Activated B cell treated with CpG ODN at 0.5 μM for 24 hours (primary cell): ENCODE measurements at places on chromosomes 12 and 14. TPM values are rescaled to one million over a fixed set of nuclear protein-coding genes. Genes with fewer than 3 reads are reported as not detected.

DNA sequence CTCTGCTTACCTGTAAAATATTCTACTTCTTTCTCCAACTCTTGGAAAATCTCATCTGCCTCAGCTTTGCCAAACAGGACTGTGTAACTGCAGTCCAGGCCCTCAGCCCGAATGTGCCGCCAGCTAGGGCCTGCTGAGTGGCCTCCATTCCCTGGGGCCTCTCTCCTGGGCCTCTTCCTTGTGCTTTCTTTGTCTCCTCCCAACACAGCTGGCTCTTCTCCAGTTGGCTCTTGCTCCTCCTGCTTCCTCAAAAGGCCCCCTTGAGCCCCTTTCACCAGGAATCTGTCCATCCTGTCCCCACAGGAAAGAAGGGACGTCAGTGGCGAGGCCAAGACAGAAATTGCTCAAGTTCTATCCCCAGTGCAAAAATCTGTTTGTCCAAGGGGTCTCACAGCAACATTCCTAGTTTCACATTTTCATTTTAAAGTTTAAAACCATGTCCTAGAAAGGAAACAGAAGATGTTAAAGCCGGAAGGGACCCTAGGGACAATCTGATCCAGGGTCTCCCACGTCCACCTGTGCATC, 713 bp downstream of the ALKBH2 start:
- H3K27ac ChIP-seq, result peak overlapping the region; percentile 92
- DNase-seq, result no peak
- no peaks in the 10 kb centered on the region for H3K27me3 ChIP-seq
- peaks cover 30% of the 10 kb centered on the region for H3K4me1 ChIP-seq

- H3K4me3 ChIP-seq, result no peak overlapping the region
- H3K27me3 ChIP-seq, result peaks cover 7% of the 10 kb centered on the region
- H3K36me3 ChIP-seq, result no peaks in the 10 kb centered on the region
- H3K27ac ChIP-seq, result no peak overlapping the region
- DNase-seq, result no peak
These were observed 5.0 kb downstream of the BEST3 start for GRCh38 chr12:69694123-69694522.

GRCh38 chr12:19510461-19510860, 71.2 kb downstream of the AEBP2 start:
- H3K27ac ChIP-seq, result no peak overlapping the region
- peaks cover 54% of the 10 kb centered on the region for H3K36me3 ChIP-seq
- H3K4me3 ChIP-seq, result no peak overlapping the region

The LGR5 gene
- total RNA-seq, result not detected in 2 replicates

DNA sequence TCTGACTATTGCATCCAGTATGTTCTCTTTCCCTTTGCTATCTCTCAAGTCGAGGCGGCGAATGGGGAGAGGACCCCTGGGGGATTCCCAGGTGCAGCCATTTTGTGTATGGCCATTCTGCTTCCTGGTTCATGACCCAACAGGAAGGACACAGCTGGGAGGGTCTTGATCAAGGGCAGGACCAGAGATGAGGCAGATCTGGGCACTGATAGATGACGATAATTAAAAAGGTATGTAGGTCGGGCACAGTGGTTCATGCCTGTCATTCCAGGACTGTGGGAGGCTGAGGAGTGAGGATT, 73.9 kb downstream of the EID3 start:
- no peaks in the 10 kb centered on the region for H3K36me3 ChIP-seq
- H3K27me3 ChIP-seq, result peaks cover 4% of the 10 kb centered on the region
- peaks cover 15% of the 10 kb centered on the region for H3K4me1 ChIP-seq

DNA sequence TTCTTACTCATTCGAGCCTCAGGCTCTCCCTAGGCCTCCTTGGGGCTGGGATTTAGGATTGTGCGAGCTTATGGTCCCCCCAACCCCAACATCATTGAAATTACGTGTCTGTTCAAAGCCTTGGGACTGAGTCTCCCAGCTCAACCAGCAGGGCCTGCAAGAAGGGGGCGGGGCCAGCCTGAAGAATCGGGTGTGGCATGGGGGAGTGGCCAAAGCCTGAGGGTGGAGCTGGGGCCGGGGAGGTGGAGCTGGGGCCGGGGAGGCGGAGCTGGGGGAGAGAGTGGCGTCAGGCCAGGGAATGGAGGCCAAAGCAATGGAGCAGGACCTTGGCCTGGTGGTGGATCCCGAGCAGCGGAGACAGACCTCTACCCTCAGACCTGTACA, 24.3 kb upstream of the HSPB8 start:
- no peak for DNase-seq
- H3K4me1 ChIP-seq, result no peaks in the 10 kb centered on the region
- H3K36me3 ChIP-seq, result no peaks in the 10 kb centered on the region
- peaks cover 16% of the 10 kb centered on the region for H3K27me3 ChIP-seq
- H3K4me3 ChIP-seq, result no peak overlapping the region

The CAPS2 gene
- total RNA-seq, result 3.1 and 3.8 TPM in 2 replicates

DNA sequence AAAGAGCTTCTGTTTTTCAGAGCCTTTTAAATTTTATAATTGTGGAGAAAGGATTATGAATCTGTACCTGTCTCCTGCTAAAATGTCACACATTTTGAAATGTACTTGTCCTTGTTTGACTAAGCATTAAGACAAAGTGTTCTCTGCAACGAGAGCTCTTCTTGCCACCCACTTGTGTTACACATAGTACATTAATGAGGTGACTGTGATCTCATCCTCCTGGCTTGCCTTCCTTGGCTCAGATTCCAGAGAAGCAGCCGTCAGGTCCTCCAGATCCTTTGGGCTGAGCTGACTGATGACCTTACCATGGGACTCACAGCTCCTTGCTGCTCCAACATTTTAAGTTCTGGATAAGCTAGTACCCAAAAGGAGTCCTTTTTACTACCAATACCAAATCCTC, 81.4 kb downstream of the BBS10 start:
- H3K4me1 ChIP-seq, result no peaks in the 10 kb centered on the region
- no peak overlapping the region for H3K27ac ChIP-seq
- no peak overlapping the region for H3K4me3 ChIP-seq
- H3K27me3 ChIP-seq, result peaks cover 16% of the 10 kb centered on the region

The DNAJC22 gene
- total RNA-seq, result not detected in 2 replicates

The KCNK10 gene
- total RNA-seq, result 0.07 and 0.13 TPM in 2 replicates

DNA sequence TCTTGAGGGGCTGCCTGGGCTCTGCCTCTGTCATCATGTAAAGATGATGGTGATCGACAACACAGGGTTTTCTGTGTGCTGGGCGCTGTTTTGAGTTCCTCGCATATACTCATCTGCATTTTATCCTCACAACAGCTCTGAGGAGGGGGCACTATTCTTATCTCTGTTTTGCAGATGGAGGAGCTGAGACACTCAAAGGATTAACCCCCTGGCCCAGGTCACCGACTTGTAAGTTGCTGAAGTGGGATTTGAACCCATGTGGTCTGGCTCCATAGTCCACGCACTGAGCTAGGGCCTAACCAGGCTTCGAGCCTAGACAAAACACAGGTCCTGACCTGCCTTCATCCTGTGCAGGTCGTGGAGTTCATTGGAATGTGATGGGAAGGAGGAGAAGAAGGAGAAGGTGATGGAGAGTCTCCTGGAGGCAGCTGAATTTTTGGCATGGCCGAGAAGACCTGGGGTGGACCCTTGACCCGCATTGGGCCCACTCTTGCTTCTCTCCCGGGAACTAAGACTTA, 140.0 kb downstream of the ASCL4 start:
- H3K36me3 ChIP-seq, result no peaks in the 10 kb centered on the region
- peaks cover 55% of the 10 kb centered on the region for H3K27me3 ChIP-seq
- H3K4me1 ChIP-seq, result peaks cover 9% of the 10 kb centered on the region
- no peak overlapping the region for H3K4me3 ChIP-seq

The INHBC gene
- 0.10 TPM in 1 of 2 replicates, not detected in the other for total RNA-seq

GRCh38 chr12:13061377-13061776, 17.2 kb downstream of the FAM234B start:
- H3K27me3 ChIP-seq, result no peaks in the 10 kb centered on the region
- H3K36me3 ChIP-seq, result peaks cover 53% of the 10 kb centered on the region
- H3K27ac ChIP-seq, result no peak overlapping the region
- H3K4me3 ChIP-seq, result no peak overlapping the region
- no peak for DNase-seq

The SLC10A1 gene
- total RNA-seq, result not detected in 2 replicates

The VPS37B gene
- total RNA-seq, result 51.4 and 54.1 TPM in 2 replicates

The GPR137C gene
- 0.05 and 0.16 TPM in 2 replicates for total RNA-seq

DNA sequence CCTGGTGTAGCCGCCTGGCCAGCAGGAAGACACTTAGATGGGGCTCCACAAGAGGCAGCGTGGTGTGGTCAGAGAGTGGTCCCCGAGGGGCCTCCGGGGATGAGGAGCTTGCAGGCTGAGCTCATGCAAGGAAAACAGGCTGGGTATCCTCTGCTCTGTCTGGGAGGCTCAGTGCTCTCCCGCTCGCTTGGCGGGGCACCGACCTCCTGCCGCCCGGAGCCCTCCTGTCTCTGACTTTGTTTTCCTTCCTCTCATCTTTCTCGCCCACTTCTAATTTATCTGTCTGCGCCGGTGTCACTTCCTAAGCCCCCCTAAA, 31.3 kb upstream of the DLK1 start:
- DNase-seq, result no peak
- H3K4me3 ChIP-seq, result no peak overlapping the region
- H3K4me1 ChIP-seq, result no peaks in the 10 kb centered on the region
- no peak overlapping the region for H3K27ac ChIP-seq

- H3K36me3 ChIP-seq, result no peaks in the 10 kb centered on the region
- no peaks in the 10 kb centered on the region for H3K4me1 ChIP-seq
- no peak overlapping the region for H3K27ac ChIP-seq
- no peak for DNase-seq
These were observed 164.3 kb downstream of the GRIN2B start for GRCh38 chr12:13817131-13817530.

DNA sequence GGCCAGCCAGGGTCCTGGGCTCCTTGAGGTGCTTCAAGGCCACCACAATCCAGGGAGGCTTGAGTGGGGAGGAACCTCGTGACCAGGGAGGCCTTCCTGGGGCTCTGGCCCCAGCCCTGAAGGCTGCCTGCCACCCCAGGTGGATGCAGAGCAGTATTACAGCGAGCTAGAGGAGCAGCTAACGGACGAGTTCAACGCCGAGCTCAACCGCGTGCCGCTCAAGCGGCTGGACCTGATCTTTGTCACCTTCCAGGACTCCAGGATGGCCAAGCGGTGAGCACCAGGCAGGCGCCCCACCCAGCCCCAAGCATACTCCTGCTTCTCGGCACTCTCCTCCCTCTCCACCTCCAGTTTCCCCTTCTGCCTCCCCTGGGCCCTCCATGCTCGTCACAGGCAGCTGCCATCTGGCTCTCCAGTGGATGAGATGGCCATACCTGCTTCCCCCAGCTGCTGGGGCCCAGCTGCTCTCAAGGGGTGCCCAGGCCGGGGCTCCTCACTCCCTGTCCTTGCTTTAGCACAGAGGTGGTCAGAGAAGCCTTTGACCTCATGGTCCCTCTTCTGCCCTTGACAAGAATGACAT, 30.6 kb downstream of the NGB start:
- peaks cover 35% of the 10 kb centered on the region for H3K4me1 ChIP-seq
- no peaks in the 10 kb centered on the region for H3K27me3 ChIP-seq

GRCh38 chr12:54411391-54412241, 7.5 kb downstream of the ITGA5 start:
- H3K27me3 ChIP-seq, result no peaks in the 10 kb centered on the region
- no peak overlapping the region for H3K4me3 ChIP-seq
- no peaks in the 10 kb centered on the region for H3K36me3 ChIP-seq
- DNase-seq, result no peak
- H3K4me1 ChIP-seq, result peaks cover 58% of the 10 kb centered on the region

DNA sequence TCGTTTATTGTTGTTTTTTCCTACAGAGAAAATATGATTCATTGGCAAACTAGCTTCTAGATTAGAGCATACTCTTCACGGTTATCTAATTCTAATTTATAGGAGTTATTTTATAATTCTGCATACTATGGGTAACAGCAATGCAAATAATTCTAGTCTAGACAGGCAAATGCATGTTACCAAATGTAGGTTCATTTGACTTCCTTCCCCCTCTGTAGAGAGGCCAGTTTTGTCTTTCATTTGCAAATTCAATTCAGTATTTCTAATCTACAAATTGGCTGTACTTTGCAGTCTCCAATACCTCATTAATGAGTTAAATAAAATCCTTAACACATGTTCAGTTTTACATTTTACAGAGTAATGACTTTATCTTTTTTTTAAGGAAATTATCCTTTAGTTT, 4.2 kb downstream of the LGMN start:
- peaks cover 42% of the 10 kb centered on the region for H3K4me1 ChIP-seq
- no peaks in the 10 kb centered on the region for H3K27me3 ChIP-seq
- no peak for DNase-seq
- H3K4me3 ChIP-seq, result no peak overlapping the region

GRCh38 chr12:31801872-31802271, 73.1 kb upstream of the AMN1 start:
- H3K27me3 ChIP-seq, result no peaks in the 10 kb centered on the region
- peaks cover 11% of the 10 kb centered on the region for H3K36me3 ChIP-seq
- peaks cover 40% of the 10 kb centered on the region for H3K4me1 ChIP-seq
- H3K4me3 ChIP-seq, result no peak overlapping the region

- no peak overlapping the region for H3K4me3 ChIP-seq
- H3K27me3 ChIP-seq, result peaks cover 5% of the 10 kb centered on the region
- no peaks in the 10 kb centered on the region for H3K4me1 ChIP-seq
- H3K36me3 ChIP-seq, result no peaks in the 10 kb centered on the region
- DNase-seq, result no peak
These were observed 28.0 kb upstream of the PWP1 start for GRCh38 chr12:107657621-107658020.

The FOXN4 gene
- not detected in 2 replicates for total RNA-seq

GRCh38 chr14:39158222-39158858, 11.8 kb downstream of the TRAPPC6B start:
- H3K27ac ChIP-seq, result no peak overlapping the region
- H3K36me3 ChIP-seq, result peaks cover 61% of the 10 kb centered on the region
- no peak for DNase-seq

GRCh38 chr12:129328235-129328634, 475.0 kb downstream of the GLT1D1 start:
- H3K27ac ChIP-seq, result no peak overlapping the region
- no peaks in the 10 kb centered on the region for H3K36me3 ChIP-seq
- no peaks in the 10 kb centered on the region for H3K27me3 ChIP-seq
- H3K4me1 ChIP-seq, result no peaks in the 10 kb centered on the region

GRCh38 chr14:53365486-53366130, 212.5 kb upstream of the DDHD1 start:
- H3K4me3 ChIP-seq, result no peak overlapping the region
- DNase-seq, result no peak
- no peak overlapping the region for H3K27ac ChIP-seq
- H3K4me1 ChIP-seq, result no peaks in the 10 kb centered on the region
- H3K36me3 ChIP-seq, result no peaks in the 10 kb centered on the region

DNA sequence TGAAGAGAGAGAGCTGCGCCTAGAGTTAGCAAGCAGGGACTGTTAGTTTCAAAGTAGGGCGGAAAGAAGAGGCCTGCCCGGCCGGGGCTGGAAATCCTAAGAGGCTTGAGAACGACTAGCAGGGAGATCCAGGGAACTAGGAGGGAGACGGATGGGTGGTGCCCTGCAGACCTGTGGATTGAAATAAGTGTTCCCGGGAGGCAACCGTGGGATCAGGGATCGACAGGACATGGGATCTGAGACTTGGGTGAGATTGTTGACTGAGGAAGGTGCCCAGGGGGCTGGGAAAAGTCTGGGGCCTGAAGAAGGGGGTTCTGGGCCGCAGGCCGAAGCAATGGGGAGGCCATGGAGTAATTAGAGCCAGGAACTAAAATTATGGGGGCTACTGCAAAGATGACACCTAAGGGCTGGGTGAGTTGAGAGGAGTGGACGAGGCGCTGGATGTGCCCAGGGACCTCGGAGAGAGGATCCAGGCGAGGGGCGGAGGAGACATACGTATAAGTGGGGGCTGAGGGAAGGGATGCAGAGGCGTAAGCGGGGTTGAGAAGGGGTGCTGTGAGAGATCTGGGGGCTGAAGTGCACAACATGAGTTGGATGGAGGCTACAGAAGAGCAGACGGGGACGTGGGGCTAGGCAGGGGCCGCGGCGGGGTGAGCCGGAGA, 635 bp downstream of the LTA4H start:
- H3K27ac ChIP-seq, result no peak overlapping the region
- peaks cover 3% of the 10 kb centered on the region for H3K36me3 ChIP-seq
- no peaks in the 10 kb centered on the region for H3K27me3 ChIP-seq
- peaks cover 33% of the 10 kb centered on the region for H3K4me1 ChIP-seq
- H3K4me3 ChIP-seq, result no peak overlapping the region
- no peak for DNase-seq
